ENCODE measurements at places on chromosomes 13 and 19. TPM values are rescaled to one million over a fixed set of nuclear protein-coding genes. Genes with fewer than 3 reads are reported as not detected.

The FAM32A gene
- 46.7 TPM for total RNA-seq

The SMIM44 gene
- total RNA-seq = not detected

The CEACAM19 gene
- 1.9 TPM for total RNA-seq

The RNF17 gene
- total RNA-seq = not detected

The MBD3L2 gene
- total RNA-seq = not detected

The CCNE1 gene
- total RNA-seq = 33.2 TPM

The WDR88 gene
- not detected for total RNA-seq

The PCDH8 gene
- not detected for total RNA-seq

The EDNRB gene
- total RNA-seq = not detected

The B3GNT3 gene
- total RNA-seq = not detected

The CXCL17 gene
- total RNA-seq = not detected

The SPACA4 gene
- not detected for total RNA-seq

The ZNF135 gene
- total RNA-seq = 1.4 TPM

The BICRA gene
- total RNA-seq = 14.4 TPM

The IGFL2 gene
- not detected for total RNA-seq

The SLITRK6 gene
- not detected for total RNA-seq

The MAST1 gene
- not detected for total RNA-seq

The PRTN3 gene
- total RNA-seq = not detected

The SELENOV gene
- not detected for total RNA-seq
